Omental fat pad (tissue), 4 donors: ENCODE measurements at places on chromosomes 2 and 18.

- DNase-seq: no peak
Observed at GRCh38 chr18:75053028-75053629, 155.8 kb downstream of the PTGR3 start.

GRCh38 chr2:58494071-58494501 lies 253.0 kb upstream of the FANCL start:
- no peak for DNase-seq

DNA sequence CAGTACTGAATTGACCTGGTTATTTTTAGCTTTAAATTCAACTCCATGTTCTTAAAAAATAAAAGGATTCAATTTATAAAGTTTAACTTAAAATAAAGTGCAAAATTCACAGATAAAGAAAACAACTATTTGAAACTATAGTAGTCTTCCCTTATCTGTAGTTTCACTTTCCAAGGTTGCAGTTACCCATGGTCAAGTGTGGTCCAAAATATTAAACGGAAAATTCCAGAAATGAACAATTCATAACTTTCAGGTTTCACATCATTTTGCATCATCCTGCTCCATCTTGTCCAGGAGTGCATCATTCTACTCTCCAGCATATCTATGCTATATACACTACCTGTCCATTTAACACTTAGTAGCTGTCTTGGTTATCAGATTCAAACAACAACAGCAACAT lies 54.5 kb upstream of the ZNF804A start:
- no peak for DNase-seq

DNA sequence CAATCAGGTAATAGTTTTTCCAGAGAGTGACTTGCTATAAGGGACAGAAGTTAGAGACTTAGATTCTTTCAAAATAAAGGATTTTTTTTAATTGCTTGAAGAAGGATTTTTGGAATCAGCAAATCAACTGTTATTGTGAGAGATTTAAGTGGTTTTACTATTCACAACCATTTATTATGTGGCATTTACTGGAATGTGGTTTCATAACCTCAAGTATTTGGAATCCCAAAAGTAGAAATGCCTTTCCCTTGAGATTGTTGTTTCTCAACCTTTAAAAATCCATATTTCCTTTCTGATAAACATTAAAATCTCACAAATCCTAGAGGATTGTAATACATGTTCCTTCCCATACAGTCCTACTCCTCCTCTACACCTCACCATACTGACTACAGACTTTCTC lies 5.0 kb downstream of the TANK start:
- no peak for DNase-seq

DNA sequence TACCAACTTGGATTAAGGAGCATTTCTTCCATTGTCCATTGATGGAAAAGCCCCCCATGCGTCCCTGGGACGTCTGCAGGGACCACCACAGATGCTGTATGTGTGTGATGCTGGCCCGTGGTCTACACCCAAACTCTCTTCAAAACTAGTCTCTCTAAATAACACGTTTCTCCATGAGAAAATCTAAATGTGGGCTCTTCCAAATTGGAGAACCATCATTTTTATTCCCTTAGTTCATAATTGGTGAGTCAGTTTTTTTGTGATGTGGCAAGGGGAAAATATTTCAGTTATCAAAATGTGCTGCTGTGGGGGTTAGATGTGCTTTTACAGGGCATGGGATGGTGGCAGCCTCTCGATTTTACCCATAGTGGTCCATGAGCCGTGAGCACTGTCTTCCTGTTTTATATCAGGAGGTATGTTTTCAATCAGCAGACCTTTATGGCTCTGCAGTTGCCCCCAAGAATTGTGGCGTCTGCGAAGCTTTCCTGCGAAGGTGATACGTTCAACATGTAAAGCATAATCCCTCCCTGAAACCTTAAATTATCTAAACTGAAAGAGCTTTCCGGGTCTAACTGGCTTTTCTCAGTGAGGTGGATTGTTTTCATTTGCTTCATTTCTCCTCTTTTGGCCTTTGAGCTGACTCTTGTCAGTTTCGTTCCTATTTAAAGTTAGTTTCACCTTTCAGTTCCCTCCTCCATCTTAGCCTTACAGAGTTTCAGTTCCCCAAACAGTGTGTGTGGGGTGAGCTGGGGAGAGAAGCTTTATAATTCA lies 78.4 kb downstream of the SETBP1 start:
- DNase-seq: no peak

- no peak for DNase-seq
Observed at GRCh38 chr2:190846746-190847145, 33.9 kb upstream of the GLS start.

- DNase-seq: no peak
Observed at GRCh38 chr18:74722237-74722636, 124.6 kb downstream of the ZNF407 start.

DNA sequence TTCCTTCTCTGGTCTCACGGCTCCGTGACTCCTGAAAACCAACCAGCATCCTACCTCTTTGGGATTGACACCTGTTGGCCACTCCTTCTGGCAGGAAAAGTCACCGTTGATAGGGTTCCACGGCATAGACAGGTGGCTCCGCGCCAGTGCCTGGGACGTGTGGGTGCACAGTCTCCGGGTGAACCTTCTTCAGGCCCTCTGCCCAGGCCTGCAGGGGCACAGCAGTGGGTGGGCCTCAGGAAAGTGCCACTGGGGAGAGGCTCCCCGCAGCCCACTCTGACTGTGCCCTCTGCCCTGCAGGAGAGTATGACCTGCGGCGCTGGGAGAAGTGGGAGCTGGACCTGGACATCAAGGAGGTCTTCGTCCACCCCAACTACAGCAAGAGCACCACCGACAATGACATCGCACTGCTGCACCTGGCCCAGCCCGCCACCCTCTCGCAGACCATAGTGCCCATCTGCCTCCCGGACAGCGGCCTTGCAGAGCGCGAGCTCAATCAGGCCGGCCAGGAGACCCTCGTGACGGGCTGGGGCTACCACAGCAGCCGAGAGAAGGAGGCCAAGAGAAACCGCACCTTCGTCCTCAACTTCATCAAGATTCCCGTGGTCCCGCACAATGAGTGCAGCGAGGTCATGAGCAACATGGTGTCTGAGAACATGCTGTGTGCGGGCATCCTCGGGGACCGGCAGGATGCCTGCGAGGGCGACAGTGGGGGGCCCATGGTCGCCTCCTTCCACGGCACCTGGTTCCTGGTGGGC lies 10.0 kb downstream of the PROC start:
- DNase-seq: no peak

DNA sequence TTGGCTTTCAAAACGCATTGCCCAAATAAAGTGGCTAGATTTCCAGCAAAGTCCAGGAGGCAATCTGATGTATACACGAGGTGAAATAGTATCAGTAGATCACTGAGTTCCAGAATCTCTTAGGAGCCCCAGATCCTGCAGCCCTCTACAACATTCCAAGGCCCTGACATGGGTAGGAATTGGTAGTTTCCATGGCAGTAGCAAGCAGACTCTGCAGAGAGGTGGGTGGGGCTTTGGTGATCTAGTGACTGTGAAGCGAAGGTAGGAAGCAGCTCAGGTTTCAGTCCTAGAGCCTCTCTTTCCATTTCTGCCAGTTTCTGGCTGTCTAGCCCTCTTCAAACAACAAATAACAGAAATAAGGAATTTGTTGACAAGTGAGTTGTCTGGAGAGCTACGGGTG lies 13.8 kb upstream of the SGPP2 start:
- DNase-seq: no peak

- no peak for DNase-seq
Observed at GRCh38 chr2:141137122-141137693, 993.6 kb downstream of the LRP1B start.

DNA sequence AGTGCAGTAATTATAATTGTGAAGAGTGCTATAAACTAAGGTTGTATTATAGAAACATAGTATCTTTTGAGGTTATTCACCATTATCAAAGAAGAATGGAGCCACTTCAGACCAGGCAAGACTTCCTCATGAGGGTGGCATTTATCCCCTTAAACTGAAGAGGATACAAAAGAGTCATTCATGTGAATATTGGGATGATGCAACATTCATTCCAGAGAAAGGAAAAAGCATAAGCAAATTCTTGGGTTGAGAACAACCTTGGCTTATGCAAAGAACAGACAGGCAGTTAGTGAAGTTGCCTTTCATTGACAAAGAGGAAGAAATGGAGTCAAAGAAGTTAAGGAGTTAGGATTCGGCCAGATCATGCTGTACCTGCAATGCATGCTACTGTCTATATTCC lies 682.5 kb downstream of the MBD2 start:
- DNase-seq: no peak

- DNase-seq: no peak
Observed at GRCh38 chr2:229179628-229180027, 91.5 kb downstream of the PID1 start.

GRCh38 chr2:182912518-182912915 lies 46.1 kb upstream of the FRZB start:
- DNase-seq: no peak

DNA sequence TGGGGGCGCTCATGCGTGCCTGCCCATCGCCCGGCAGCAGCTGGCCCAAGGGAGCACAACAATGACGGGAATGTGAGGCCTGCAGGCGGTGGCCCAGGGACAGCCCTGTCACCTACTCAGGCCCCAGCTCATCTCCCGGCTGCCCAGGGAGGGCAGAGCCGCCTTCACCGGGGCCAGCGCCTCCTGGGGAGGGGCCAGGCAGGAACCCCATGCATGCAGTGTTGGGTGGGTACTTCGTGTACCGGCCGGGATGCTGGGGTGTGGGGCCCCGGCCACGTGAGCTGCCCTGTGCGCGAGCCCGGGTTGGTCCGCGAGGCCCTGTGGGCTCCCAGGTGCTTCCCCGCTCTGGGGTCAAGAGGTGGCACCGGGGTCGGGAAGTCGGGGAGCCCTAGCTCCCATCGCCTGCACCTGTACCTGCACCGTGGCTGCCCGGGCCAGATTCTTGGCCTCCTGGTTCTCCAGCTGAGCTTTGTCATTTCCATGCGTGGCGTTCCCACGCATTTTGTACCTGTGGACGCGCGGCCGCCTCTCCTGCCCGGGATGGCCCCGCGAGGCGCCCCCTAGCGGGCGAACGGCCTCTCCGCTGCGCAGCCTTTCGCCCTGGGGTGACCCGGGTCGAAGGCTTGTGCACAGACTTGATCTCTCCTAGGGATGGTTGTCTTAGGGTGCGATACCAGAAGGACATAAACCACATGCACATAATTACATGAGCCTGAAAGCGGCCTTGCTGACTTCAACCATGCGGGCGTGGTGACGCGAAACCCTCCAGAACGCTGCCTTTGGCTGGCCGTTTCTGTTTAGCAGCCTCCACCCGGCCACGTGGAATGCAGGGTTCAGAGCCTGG lies 950 bp downstream of the KLHL30 start:
- no peak for DNase-seq

GRCh38 chr2:8332646-8333045 lies 349.2 kb upstream of the ID2 start:
- DNase-seq: no peak

GRCh38 chr2:9373047-9373446 lies 50.3 kb downstream of the ITGB1BP1 start:
- no peak for DNase-seq

DNA sequence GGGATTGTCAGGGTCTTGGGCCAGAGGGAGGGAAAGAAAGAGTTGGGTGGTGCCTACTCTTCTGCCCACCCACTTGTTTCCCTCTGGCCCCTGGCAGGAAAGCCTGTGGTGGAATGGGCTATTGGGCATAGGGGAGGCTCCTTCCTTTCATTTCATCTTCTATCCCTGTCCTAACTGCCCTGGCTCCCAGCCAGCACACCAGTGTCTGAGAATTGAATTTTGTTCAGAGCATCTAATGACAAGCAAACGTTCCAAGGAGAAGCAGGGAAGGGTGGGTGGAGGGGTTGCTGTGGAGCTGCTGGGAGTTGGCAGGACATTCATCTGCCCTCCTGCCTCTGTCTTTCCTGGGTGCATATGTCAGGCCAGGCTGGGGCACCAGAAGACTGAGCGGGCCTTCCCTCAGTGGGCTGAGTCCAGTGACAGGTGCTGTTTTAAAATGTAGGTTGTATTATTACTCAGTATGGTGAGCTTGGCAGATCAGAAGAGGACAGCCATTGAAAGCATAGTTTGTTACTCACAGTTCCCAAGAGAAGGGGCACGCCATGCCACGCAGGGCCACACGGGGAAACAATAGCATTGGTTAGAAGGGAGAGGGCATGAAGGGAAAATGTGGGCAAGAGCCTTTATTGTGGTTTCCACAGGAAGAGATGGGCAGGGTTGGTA lies 171.9 kb downstream of the ACOXL start:
- no peak for DNase-seq

DNA sequence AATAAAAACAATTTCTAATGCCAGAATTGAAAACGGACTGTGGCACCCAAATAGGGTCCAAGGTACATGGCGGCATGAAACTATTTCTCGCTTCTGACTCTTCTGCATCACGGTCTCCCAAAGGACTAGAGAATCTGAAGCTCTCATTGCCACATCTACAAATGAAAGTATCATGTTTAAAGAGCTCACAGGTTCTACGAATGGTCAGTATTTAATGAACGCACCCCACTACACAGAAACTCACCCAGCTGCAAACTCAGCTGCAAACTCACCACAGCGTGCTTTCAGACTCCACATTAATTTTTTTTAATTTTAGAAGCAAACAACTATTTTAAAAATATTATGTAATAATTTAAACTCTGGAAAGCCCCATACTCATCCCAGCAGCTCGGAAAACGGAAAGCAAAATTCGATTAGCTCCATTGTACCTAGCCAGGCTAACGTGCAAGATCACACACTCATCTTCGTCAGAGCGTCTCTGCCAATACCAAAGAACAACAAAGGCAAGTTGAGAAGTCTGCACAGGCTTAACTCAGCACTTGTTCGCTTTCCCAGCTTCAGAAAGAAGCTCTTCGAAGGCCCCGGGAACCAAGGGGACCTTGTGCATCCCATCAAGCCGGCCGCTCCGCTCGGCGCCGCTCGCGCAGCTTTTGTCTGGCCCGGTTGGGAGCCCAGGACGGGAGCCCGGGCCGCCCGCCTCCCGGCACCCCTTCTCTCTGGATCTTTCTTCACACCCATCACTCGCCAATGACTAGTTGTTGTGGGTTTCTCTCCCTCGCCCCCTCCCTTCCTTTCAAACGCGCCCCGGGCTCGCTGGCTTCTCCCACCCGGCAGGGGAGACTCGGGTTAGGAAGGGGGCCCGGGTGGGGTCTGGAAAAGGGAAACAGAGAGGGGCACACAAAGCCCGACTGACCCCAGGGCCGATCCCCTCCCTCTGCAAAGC lies 785 bp downstream of the CLASP1 start:
- DNase-seq: no peak

- DNase-seq: no peak
Observed at GRCh38 chr18:31241425-31241824, 76.5 kb upstream of the DSG1 start.

DNA sequence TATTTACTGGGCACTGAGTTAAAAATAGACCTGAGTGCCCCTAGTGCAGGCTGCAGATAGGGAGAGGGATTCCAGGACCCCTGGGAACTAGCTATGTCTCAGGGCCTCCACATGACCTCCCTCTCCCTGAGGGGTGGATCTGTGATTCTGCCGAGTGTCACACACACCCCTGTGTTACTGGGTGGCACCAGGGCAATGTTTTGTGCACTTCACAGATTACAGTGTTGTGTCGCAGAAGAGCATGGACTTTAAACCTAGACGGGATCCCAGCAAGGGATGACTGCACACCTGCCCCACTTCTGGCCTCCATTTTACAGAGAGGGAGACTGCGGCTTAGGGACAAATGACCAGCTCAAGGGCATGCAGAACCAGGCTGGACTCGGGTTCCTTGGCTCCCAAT lies 65.6 kb downstream of the ZFP36L2 start:
- DNase-seq: no peak
